ENCODE measurements at places on chromosomes 6 and 20.

GRCh38 chr20:8709627-8710026 is 359.3 kb upstream of the PLCB4 start:
- no peak for DNase-seq

- DNase-seq, result no peak
Measured at GRCh38 chr6:21189759-21190158, 403.8 kb upstream of the SOX4 start.

- DNase-seq, result no peak
Measured at GRCh38 chr20:925516-925915, 9.4 kb upstream of the ANGPT4 start.

- no peak for DNase-seq
Measured at GRCh38 chr6:169395080-169395805, 141.6 kb upstream of the THBS2 start.

DNA sequence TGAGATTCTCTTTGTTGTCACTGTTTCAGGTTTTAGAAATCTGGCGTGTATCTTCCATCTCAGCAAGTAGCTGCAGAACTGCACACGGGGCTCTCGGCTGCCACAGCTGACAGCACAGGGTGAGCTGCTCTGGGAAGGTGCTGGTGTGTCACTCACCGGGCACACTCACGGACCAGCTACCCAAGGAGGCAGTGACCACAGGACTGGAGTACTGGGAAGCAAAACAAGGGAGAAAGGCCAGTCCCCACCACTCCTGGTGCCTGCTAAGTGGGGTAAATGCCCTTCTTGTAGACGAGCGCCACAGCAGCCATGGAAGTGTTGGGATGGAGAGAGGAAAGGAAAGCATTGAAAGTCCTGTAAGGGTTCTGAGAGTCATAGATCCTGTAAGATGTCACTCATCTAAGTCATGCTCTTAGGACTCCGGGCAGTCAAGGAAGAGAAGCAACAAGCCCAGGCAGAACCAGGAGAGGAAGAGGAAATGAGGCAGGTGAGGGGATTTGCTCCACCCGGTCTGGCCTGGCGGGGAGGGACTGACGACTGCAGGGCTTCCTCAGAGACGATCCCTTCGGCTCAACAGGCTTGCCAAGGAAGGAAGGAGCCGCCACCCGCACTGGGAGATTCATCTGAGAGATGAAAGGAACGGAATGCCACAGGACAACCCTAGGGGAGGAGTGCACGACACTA is 48.1 kb downstream of the PRDM1 start:
- DNase-seq, result no peak

DNA sequence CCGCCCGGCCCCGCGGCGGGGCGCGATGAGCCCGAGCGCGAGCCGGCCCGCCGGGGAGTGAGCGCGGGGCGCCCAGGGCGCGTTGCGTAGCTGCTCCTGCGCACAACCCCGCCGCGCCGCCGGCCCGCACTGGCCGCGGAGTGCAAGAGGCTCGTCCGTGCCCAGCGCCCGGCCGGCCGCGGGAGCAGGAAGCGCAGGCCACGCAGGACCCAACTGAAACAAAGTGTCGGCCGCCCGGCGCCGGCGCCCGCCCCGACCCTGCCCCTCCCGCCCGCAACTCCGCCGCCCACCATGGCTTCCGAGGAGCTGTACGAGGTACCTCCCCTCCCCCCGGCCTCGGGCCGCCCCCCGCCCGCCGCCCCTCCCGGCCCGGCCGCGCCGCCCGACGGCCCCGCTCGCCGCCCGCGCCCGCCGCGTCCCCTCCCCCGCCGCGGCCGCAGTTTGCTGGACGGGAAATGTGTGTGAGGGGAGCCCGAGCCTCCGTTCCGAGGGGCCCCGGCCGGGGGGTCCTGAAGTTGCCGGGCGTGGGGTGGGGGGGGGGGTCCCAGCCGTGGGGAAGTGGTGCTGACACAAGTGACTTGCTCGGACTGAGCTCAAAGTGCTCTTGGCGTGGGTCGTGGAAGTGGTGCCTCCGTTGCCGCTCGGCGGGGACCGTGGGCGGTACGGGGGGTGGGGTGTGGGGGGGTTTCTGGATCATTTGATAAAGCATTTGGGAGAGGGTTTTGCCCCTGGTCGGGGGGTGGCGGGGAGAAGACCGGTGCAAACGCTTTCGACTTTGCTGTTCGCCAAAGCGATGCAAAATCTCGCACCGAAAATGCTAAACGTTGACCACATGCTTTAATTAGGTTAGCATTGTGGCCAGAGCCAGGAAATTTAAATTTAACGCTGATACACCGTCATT is 539 bp downstream of the CDYL start:
- DNase-seq, result no peak

DNA sequence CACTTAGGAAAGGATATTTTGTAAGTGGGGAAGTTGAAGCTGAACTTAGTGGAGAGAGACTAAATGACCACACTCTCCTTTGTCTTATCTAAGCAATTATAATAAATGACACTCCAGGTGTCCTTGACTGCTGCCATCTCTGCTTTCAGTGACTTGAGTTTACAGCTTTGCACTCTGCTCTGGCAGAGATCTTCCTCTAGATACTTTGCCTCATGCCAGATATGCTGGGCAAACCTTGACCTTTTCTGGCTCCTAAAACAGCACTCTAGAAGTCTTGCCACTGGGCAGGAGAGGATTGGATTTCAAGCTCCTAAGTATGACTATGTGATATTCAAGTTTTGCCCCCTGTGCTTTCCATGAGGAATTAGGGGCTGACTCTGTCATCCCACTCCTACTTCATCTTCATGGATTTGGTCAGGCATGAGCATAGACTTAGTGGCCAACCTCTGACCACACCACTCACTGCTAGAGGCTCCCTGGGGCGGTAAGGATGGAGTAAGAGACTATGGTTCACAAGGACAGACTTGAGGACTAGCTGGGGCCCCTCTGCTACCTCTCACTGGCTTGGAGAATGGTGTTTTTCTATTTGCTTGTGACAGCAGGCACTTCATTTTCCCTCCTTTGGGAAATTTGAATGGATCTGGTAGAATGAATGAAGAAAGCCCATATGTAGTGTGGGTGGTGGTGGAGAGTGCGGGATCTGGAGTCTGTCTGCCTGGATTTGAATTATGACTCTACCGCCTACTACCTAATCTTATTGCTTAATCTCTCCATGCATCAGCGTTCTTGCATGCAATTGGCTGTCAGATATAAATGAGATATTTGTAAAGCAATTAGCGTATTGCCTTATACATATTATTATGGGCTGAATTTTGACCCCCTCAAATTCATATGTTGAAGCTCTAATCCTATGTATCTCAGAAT is 191.4 kb downstream of the REV3L start:
- no peak for DNase-seq

DNA sequence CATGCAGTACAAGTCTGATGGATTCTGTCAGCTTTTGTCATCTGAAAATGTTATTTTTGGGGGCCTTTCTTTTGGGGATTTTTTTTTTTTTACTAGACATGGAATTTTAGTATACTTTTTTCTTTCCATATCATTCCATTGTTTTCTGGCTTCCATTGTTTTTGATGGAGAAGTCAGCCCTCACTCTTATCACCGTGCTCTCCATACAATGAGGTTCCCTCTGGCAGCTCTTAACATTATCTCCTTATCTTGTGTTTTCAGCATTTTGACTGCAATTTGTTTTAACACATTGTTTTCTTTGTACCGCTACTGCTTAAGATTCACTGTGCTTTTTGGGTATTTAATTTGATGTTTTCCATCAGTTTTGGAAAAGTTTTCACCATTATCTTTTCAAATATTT is 191.5 kb upstream of the AGPAT4 start:
- no peak for DNase-seq

DNA sequence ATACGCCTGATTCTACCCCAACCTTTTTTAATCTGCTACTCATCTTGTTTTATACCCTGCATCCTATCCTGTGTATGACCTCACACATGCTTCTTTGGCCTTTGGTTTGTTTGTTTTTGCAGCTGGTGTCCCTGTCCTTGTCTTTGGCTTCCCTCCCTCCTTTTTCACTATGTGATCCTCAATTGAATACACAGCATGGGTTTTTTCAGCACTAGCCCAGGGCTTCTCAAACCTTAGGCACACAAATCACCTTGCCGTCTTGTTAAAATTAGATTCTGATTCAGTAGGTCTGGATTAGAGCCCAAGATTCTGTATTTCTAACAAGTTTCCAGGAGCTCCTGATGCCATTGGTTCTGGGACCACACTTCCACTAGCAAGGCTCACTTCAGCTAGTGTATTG is 321.5 kb upstream of the MAN1A1 start:
- no peak for DNase-seq

DNA sequence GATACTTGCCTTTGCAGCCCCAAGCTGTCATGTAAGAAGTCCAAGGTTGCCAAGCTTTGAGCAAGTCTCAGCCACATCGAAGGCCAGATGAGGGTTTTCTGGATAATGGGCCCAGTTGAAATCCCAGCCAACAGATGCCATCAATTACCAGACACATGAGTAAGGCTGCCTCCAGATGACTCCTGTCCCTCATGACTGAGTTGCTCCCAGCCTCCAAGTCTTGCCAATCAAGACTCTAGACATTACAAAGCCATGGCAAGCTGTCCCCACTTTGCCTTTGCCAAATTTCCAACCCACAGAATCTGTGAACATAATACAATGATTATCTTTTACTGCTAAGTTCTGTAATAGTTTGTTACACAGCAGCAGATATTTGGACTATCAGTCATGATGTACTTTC is 76.8 kb upstream of the ARMC2 start:
- no peak for DNase-seq

- DNase-seq, result no peak
Measured at GRCh38 chr6:63321821-63322220, 2.0 kb upstream of the LGSN start.

DNA sequence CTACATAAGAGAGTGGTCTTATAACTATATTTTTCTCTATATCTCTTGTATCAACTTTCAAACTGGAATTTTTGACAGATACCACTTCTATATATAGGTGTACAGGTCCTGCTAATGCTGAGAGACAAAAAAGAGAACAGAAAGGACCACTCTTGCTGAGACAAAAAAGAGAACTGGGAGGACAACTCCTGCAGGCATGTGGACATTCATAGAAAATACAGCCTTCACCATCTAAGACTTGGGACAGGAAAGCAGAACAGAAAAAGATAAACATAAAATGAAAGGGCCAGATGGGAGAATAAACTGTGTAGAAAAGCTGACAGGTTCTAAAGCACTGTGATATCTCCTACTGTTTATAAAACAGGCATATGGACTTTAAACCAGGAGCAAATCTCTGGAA is 541.0 kb upstream of the ADGRB3 start:
- DNase-seq, result no peak

GRCh38 chr6:169165561-169166300 is 87.9 kb downstream of the THBS2 start:
- no peak for DNase-seq

- no peak for DNase-seq
Measured at GRCh38 chr6:72769459-72770125, 147.7 kb downstream of the KCNQ5 start.

GRCh38 chr6:23690453-23691049 is 435.5 kb upstream of the NRSN1 start:
- DNase-seq, result no peak

- no peak for DNase-seq
Measured at GRCh38 chr6:40473026-40473425, 114.1 kb downstream of the LRFN2 start.

GRCh38 chr6:38499529-38500096 is 140.1 kb downstream of the BTBD9 start:
- DNase-seq, result no peak

Measured in HS-27A (cell line).